ENCODE measurements at places on chromosomes 2 and 18.

DNA sequence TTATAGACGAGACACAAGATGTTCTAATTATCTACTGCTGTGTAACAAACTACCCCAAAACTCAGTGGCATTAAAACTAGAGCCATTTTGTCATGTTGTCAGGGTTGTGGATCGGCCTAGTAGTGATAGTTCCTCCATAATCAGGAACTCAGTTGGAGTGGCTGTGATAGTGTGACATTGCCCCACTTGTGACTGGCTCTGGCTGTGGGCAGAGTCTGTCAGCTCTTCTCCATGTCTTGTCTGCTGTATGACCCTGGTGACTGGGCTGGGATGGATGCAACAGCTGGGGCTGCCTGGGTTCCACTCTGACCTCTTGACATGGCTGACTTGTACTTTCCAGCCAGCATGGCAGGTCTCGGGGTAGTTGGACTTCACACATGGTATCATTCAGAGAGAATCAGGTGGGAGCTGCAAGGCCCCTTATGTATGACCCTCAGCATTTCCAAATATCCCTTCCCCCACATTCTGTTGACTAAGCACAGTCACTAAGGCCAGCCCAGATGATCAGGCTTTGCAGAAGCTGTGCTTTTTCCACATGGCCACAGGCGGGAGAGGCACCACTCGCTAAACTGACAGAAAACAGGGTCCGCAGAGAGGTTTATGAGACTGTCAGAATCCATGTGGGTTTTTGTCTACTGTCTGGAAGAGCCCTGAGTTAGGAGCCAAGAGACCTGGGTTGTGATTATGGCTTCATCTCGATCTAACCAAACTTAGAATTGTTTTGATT lies 50.3 kb downstream of the SETBP1 start:
- no peak for DNase-seq

DNA sequence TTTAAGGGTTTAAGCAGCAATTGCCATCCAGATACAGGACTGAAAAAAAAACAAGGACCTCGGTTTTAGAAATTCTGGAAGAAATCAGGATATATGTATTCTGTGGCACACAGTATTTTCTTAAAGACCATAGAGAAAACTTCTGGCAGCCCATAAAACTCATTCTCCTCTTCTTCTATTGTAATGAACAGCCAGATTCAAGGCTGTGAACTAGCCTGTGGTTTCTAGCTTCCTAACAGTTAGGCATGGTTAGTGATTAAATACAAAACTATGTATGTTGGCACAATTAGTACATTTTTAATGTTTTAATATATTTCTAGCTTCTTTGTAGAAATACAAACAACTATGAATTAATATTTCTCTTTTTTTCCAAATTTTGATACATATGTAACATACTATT lies 555.7 kb downstream of the DSC3 start:
- DNase-seq, result no peak

GRCh38 chr2:222693837-222694236 lies 22.4 kb downstream of the MOGAT1 start:
- no peak for DNase-seq

- no peak for DNase-seq
These were observed 33.9 kb upstream of the CCDC102B start for GRCh38 chr18:68764016-68764415.

DNA sequence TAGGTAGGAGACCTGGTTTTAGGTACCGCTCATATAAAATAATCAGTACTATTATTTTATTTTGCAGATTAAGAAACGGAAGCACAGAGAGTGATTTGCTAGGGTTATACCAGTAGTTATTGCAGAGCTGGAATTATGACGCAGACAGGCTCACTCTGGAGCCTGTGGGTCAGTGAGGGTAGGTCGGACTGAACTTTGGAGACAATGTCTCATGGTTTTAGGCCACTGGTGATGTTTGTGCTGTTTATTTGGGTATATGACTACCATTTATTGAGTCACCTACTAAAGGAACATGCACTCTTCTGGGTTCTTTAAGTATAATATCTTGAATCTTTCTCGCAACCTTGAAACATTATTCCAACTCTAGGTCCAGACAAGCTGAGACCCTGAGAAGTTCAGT lies 33.5 kb upstream of the IL1R1 start:
- no peak for DNase-seq

DNA sequence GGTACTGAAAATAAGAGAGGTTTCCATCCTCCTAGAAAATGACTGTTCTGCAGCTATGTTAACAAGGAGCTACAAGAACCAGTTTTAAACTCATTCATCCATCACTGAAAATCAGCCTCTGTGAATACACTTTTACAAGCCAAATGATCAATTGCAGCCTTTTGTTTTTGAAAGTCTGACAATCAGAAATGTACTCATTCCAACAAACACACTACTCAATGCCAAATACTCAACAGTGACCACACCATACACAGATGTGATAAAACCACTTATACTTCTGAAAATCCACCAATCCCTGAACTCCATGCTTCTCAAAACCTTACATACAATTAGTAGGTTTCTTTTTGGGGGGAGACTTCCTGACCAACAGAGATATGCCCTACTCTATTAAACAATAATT lies 663.9 kb upstream of the CHAC2 start:
- no peak for DNase-seq

DNA sequence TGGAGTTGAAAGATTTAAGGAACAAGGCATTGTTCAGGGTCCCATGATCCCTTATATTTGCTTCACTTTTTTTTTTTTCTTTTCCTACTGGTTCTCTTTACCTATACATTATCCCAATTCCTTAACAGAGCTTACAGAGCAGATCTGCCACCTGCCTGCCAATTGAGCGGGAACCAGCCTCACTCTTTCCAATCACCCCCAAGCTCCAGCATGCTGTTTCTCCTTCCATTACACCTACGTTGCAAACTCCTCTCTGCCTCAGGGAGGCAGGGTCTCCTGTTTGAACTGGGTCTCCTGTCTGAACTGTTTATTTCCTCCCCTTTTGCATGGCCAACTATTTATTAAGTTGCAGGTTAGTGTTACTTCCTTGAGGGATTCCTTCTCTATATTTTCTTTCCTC lies 77.2 kb upstream of the SLC38A11 start:
- DNase-seq, result no peak

DNA sequence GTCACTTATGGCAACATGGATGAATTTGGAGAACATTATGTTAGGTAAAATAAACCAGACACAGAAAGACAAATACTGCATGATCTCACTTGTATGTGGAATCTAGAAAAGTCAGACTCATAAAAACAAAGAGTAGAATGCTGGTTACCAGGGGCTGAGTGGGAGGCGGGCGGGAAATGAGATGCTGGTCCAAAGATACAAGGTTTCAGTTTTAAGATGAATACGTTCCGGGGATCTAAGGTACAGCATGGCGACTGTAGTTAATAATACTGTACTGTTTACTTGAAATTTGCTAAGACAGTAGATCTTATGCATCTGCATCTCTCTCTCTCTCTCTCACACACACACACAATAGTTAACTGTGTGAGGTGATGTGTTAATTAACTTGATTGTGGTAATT lies 14.2 kb downstream of the FAM110C start:
- no peak for DNase-seq

GRCh38 chr2:82316586-82316985 lies 2012.0 kb upstream of the LRRTM1 start:
- DNase-seq, result no peak

DNA sequence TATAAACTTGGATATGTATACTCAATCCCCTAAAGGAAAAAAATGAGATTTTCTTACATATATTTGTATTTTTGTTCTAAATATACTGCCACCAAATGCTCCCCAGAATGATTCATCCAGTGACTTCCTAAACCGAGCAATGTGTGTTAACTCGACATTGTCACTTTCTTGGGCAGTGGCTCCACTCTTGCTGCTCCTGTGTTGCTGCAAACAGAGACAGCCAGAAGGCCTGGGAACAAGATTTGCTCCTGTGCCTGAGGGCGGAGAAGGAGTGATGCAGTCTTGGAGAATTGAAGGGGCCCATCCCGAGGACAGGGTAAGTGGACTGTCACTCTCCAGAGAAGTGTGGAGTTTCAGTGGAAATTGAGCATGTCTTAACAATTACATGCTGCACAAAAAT lies 32.7 kb downstream of the DSG4 start:
- no peak for DNase-seq

- DNase-seq, result no peak
These were observed 156.6 kb downstream of the DYSF start for GRCh38 chr2:71609958-71610357.

GRCh38 chr2:240394549-240394948 lies 40.9 kb upstream of the GPC1 start:
- no peak for DNase-seq

DNA sequence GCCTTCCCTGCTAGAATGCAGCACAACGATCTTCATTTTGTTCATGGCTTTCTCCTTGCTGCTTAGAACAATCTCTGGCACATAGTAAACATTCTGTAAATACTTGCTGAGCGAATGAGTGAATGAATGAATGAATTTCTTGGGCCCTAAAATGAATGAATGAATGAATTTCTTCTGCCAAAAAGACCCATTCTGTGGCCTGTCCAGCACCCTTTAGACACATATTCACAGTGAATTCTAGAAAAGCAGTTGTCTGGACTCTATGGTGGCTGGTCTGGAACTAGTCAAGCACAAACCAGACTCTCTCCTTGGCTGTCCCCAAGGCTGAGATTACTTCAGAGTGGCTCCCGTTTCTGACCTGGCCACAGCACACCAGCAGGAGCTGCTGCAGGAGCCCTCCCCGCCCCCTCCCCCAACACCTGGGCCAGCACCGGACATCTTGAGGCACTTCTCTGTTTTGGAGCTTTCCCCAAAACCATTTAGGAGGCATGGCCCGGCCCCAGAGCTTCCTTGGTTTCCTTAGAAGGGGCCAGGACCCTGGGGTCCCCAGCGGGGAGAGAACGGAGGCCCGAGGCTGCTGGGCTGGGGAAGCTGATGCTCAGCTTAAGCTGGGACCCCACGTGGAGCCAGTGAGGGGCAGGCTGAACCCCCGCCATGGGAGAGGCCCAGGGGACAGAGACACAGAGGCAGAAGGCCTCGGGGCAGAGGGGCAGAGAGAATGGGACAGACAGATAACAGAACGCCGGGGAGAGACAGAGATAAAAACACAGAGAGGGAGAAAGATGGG lies 159.0 kb downstream of the ZFP36L2 start:
- DNase-seq, result no peak

GRCh38 chr18:13620206-13620672 lies 106.1 kb downstream of the FAM210A start:
- DNase-seq, result no peak

DNA sequence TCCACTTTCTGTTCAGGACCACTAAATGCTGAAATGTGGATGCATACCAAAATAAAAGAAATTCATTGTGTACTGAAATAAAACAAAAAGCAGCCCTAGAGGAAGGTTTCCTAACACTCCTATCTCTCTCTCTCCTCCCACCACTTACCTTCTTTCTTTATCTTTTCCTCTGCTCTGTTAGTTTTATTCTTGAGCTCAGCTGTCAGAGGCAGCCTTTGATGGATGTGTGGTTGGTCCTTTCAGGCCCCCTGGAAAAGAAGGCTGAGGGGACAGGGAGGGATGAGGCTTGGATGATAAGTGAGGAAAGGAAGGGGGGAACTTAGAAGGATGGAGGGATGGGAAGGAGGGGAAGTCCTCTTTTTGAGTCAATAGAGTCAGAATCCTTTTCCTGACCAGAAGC lies 47.6 kb downstream of the DHRS9 start:
- DNase-seq, result no peak

DNA sequence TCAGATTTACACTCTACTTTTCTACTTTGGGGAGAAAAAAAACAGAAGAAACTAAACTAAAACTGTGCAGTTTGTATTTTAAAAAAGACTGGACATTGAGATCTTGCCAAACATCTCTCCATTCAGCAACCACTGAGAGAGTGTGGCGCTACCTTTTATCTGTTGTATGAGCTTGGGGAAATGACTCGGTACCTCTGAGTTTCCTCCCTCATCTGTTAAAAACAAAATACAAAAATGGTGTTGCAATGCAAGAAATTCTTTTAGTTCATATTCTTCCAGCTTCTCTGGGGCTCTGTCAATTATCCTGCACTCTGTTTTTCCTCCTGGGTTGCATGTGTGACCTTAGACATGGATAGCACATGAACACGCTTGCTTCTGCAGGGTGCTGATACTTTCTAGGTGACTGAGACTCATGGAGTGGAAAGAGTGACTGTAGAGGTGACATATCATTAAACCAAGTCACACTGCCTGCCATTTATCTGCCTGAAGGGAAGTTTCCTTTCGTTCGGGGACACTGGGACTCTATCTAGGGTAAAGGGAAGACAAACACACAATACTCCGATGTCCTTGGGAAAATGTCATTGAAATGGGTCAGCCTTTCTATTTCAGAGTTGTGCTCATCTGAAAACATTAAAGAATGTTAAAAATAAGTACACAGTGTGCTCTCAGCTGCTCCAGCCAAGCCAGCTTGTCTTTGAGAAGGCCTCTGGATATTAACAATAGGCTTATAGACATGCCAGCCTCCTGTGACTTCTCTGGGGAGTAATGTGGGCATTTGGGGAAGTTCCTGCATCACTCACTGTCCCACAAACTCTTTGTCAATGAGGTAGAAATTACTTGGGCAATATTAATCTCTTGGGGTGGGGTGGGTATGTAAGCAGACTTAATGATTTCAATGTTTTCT lies 91.4 kb downstream of the TRIB2 start:
- no peak for DNase-seq

DNA sequence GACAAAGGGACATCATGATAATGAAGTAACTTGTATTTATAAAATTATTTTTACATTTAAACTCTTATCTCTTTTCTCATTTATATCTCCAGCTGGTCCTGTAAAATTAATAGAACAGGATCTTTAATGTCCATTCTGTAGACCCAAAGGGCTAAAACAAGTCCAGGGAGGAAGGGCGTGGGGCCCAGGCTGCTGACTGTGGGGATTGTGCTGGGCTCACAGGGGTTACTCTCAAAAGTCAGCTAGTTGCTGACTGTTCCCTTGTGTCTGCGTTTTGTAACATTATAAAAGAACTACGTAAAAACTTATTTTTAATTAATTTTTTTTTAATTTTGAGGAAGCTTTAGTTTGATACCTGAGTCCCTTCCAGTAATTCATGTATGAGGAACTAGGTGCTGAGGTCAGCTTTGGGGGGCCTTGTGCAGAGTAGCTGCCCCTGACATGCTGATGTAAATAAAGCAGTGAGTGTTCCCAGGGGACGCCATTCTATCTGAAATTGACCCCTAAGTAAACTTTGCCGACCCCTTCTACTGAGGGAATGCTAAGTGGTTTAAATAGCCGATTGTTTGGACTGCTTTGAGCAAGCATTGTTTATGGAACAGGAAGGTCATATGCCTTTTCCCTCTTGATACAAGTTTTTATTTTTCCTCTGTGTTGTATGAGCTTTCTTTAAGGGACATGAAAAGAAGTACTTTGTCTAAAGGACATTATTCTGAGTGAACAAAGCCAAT lies 56.4 kb downstream of the MERTK start:
- DNase-seq, result no peak
